Epithelial cell of esophagus (primary cell): ENCODE measurements at places on chromosomes 7 and 10.

DNA sequence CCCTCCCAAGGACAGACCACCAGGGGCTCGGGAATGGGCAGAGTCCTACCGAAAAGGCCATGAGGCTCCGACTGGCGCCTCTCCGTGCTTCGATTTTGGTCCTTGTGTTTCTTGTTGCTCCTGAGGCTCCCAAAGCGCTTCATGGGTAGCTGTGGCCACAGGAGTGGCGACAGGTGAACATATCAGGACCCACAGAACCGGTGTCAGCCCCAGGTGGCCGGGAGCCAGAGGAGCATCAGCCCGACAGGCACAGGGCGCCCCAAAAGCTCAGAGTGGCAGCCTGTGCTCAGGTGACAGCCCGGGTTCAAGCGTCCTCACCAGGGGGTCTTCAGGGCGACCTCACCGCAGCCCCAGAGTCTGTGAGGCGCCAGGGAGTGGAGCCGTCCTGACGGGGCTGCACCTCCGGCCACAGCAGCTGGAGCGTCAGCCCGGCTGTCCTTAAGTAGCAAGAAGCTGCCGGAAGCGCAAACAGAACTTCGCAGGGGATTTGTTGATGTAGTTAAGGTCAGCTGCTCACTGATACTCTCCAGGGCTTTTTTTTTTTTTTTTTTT lies 141.0 kb downstream of the PRKAG2 start:
- DNase-seq, result no peak

- no peak for DNase-seq
These were observed 31.7 kb downstream of the MKX start for GRCh38 chr10:27713941-27714340.

- DNase-seq, result no peak
These were observed 182.9 kb downstream of the MYOF start for GRCh38 chr10:93299195-93299594.

GRCh38 chr7:988426-988911 lies 5.5 kb downstream of the CYP2W1 start:
- DNase-seq, result no peak
